NCI-H69 (cell line): ENCODE measurements at places on chromosomes 1 and 21.

DNA sequence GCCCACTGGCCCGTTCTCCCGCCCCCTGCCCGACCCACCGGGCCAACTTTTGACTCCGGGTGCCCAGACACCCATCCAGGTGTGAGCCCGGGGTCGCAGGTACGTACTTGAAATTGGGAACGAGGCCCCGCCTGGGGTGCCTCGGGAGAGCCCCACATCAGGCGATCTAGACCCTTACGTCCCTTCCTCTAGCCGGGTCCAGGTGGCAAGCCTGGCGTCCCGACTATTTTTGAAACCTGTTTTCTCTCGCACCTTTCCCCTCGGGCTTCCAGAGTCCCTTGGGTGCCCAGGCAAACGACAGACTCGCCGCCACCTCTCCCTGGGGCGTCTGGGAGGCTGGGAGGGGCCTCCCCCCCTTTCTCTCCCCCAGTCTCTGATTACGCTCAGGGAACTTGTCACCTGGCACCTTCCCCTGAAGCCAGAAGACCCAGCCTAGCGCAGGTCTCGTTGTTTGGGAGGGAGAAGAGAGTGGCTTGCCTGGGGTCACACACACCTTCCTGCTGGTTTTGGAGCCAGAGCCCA lies 898 bp downstream of the LDLRAP1 start:
- peak; percentile 60 for DNase-seq

DNA sequence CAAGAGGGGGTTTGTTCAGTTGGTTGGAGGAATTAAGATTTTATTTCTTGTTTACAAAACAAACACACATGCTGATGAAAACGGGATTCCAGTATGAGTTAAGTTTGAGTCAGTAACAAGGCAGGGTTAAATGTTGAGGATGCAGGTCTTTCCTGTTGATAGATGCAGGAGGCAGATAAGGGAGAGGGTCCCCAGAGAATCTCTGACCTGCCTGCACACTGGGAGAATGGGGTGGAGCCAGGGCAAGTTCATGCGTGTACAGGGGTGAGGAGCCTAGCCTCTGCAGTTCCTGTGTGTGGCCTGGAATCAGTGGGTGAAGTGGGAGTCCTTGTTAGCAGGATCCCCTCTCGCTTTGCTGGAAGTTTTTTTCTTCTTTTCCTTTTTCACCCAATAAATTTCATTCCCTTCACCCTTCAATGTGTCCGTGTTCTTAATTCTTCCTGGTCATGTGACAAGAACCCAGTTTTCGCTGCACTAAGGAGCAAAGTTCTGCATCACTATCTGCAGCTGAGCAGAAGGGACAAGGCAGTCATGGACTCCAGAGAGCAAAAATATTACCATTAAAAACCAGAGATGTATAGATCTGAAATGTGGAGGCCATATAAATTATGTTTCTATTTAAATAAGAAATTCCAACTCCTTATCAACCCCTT lies 69.9 kb upstream of the MARK1 start:
- peak; percentile 17 for DNase-seq

- peak; percentile 39 for DNase-seq
These were observed 4.8 kb downstream of the ATP6V1G3 start for GRCh38 chr1:198535631-198536030.

GRCh38 chr21:37766129-37766528 lies 150.1 kb downstream of the KCNJ6 start:
- DNase-seq: no peak

DNA sequence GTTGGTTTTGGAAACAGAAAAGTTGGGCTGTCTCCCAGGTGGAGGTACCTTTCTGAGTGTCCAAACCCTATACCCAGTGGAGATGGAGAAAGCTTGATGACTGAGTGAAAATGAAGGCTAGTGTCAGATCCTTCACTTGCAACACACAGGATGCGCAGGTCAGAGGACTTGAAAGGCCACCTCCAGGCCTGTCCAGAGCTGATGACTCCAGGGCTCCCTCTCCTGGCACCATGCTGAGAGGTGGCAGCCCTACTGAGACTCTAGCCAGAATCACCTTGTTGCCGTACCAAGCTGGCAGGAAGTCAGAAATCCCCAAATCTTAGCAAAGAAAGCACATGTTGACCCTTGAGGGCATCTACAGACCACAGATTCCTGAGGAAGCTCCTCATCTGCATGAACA lies 16.4 kb downstream of the KNCN start:
- DNase-seq: no peak

GRCh38 chr1:16978567-16979474 lies 1.6 kb downstream of the MFAP2 start:
- peak; percentile 37 for DNase-seq

- DNase-seq: no peak
These were observed 45.6 kb upstream of the PLA2G4A start for GRCh38 chr1:186783193-186783592.

- DNase-seq: peak; percentile 87
These were observed 148.3 kb downstream of the PCBP3 start for GRCh38 chr21:45791562-45792418.

DNA sequence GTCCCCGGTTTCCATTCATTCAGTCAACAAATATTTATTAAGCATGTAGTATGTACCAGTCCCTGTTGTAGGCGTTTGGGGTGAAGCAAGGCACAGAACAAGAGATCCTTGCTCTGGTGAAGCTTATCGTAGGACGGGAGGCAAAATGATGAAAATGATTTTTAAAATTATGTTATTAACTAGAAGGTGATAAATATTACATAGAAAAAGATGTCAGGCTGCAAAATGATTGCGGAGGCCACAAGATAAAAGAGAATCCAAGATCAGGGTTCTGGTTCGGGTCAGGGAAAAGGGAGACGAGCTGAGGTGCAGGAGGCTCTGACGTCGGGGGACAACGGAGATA lies 602 bp upstream of the CGN start:
- no peak for DNase-seq

GRCh38 chr1:17873007-17873675 lies 118.0 kb downstream of the ACTL8 start:
- DNase-seq: no peak

- no peak for DNase-seq
These were observed 116.9 kb downstream of the RGS7 start for GRCh38 chr1:241240069-241240468.

DNA sequence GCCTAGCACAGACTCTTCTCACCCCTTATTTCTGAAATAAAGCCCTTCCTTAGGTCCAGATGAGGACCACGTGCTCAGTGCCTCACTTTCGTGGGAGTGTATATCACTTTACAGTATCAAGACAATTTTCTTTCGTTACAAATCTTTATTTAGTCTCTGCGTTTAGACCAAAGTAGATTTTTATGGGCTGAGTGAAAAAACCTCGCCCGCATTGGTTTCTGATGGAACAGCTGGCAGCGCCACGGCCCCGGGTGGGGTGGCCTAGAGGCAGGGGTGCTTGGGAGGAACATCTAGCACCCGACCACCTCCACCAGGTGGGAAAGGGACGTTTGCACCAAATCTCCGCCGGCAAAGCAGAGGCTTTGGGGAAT lies 7.6 kb downstream of the SIM2 start:
- no peak for DNase-seq

GRCh38 chr1:18041102-18041501 lies 66.5 kb upstream of the IGSF21 start:
- no peak for DNase-seq

GRCh38 chr1:6370006-6370405 lies 23.6 kb downstream of the ACOT7 start:
- DNase-seq: no peak

DNA sequence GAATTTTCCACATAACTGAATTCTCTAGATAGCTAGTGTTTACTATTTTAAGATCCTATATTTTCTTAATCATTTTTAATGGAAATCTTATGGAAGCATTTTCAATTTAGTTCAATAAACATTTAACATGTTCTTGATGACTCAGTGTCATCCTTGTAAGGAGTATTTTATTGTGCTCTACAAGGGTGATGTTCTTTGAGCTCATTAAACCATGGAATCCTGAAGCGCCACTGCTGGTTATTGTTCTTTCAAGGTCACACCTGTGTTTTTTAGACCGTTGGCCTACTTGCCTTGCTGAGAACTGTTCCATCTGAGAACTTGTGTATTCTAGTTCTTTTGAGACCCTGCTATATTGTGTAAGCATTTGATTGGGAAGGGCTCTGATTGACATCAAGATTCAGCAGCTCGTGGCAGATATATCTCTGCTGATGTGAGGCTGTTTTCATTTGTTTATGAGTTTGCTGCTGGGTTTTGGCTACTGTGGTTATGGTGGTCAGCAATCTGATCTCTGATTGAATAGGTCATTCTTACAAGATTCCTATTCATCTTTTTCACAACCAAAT lies 132.0 kb downstream of the GIPC2 start:
- DNase-seq: no peak

DNA sequence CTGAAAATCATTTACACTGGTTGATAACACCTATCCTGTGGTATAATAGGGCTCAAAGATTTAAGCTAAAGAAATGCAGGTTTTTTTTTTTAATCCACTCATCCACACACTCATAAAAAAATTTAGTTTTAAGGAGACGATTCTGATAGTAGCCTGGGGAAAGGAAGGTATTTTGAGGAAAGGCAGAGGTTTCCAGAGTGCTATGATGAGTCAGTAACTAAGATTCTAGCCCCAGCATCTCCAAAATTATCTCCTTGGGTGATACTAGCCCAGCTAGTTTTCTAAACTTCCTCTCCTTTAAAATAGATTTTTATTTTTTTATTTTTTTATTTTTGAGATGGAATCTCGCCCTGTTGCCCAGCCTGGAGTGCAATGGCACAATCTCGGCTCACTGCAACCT lies 20.7 kb downstream of the ASAP3 start:
- DNase-seq: no peak

DNA sequence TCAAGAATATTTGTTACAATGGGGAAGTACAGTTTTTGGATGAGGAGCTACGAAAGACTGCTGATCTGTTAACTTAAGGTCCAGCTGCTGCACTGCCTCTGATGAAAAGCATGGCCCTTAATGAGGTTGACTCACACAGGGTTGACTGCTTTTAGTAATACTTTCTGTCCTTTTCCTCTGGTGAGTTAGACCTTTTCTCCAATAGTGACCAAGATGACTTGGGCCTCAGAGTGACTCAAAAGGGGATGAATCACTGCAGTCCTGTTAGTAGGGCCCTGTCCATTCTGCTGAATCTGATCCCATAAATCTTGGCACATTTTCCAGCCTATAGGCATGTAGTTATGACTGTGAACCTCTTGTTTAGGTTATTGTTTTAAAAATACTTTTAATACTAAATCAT lies 2.7 kb downstream of the DISP1 start:
- DNase-seq: peak; percentile 64

DNA sequence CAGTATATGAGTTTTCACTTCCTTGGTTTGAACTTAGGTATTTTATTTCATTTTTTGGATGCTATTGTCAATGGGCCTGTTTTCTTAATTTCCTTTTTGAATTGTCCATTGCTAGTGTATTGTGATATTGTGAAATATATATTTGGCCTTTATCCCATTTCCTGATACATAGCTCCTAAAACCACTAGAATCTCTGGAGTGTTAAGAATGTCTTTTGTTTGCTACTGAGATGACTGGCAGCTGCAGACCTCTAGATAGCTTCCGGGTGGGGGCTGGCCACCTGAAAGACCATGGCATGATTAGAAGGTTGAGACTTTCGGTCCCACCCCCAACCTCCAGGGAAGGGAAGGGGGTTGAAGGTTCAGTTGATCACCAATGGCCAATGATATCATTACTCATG lies 245.4 kb downstream of the KCNJ6 start:
- DNase-seq: no peak

DNA sequence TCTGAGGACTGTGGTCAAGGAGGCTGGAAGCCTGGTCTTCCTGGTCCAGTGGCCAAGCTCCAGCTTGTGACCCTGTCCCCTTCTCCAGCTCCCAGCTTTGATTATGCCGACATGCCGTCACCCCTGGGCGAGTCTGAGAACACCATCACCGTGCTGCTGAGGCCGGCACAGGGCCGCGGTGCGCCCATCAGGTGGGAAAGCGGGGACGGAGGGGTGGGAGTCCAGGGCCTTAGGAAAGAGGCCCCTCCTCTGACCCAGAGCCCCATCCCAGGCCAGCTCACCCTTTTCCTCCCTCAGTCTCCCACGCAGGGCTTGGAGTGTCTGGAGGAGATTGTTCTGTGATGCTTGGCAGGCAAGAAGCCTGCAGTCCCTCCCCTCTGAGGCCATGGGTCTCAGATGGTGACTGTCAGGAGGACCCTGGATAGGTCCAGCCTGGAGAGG lies 43.6 kb downstream of the PTPRU start:
- no peak for DNase-seq

- DNase-seq: no peak
These were observed 26.5 kb downstream of the RIPPLY3 start for GRCh38 chr21:37032877-37033471.

DNA sequence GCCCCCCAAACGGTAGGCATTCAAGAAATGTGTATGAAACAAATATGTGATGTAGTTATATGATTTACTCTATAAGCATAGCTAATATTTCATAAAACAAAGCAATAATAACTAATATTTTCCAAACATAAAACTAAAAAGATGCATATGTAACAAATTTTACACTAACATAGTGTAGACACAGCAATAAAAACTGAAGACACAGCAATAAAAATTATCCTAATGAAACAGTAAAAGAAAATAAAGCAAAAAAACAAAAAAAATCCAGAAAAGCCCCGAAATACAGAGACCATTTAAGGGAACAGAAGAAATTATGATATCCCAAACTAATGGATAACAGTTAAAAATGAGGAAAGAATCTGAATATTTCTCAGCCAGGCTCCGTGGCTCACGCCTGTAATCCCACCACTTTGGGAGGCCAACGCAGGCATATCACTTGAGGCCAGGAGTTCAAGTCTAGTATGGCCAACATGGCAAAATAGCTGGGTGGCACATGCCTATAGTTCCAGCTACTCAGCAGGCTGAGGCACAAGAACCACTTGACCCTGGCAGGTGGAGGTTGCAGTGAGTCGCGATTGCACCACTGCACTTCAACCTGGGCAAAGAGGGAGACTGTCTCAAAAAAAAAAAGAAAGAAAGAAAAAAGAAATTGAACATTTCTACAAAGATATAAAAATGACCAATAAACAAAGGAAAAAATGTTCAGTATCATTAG lies 38.2 kb upstream of the PSMG1 start:
- DNase-seq: no peak
